ENCODE measurements at places on chromosomes 12 and 14. TPM values are rescaled to one million over a fixed set of nuclear protein-coding genes. Genes with fewer than 3 reads are reported as not detected.

Gene TAS2R9
- total RNA-seq = not detected

GRCh38 chr14:79363291-79363690 lies 848.0 kb downstream of the DIO2 start:
- no peak for DNase-seq

Gene FAIM2
- total RNA-seq = 0.45 TPM

Gene SERPINA3
- total RNA-seq = not detected

DNA sequence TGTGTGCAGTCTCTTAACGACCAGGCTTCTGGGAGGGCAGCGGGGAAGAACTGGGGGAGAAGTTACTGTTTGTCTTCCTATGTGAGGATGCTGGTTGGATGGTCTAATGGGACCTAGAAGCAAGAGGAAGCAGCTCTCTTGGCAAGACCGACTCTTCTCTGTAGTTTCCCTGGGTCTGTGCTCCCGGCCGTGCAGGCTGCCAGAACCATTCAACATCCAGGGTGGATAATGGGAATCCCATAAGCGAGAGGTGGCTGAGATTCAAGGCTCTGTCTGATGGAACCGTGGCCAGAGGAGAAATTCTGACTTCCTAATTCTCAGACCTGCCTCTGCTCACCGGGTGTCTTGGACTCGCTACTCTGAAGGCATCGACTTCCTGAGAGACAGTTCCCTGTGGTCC lies 561.0 kb upstream of the TBX3 start:
- DNase-seq = no peak

Data from NCI-H460 (cell line).